Small intestine (tissue), 16 donors: ENCODE measurements at places on chromosomes 3 and 15. TPM values are rescaled to one million over a fixed set of nuclear protein-coding genes. Genes with fewer than 3 reads are reported as not detected.

DNA sequence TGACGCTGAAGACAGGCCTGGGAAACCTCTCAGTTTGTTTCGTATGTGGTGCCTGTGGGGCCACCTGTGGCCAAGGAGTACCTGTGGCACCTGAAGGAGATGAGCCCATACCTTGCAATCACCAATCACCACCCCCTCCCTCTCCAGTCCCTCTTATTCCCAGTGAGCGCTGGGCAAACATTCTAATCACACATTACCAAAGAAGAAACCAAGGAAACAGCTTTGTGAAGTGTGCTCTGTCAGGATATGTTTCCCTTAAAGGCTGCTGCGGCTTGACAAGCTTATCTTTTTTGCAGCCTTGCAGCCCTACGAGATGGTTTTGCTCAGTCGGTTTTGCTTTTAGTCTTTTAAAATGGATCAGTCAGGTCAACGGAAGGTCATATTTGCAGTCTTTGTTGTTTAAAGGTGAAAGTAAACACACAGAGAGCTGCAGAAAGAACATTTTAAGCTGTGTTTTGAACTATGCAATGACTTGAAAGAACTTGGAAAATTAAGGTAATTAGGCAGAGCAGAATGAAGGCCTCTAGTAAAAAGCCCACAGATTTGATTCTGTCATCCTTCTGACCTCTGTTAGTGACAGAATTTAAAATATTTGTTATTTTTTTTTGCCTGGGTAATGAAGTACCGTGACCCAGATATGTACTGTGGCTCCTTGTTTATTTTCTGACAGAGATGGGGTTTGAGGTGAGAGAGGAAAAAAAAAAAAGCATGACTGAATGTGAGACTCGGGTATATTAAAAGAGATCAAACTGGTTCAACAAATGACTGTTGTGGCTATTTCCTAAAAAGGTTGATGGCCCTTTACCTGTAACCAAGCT is 461.4 kb downstream of the NSUN3 start:
- H3K36me3 ChIP-seq, result no peaks in the 10 kb centered on the region
- H3K27me3 ChIP-seq, result no peaks in the 10 kb centered on the region
- DNase-seq, result peak; percentile 27
- no peaks in the 10 kb centered on the region for H3K4me1 ChIP-seq
- H3K4me3 ChIP-seq, result no peak overlapping the region

DNA sequence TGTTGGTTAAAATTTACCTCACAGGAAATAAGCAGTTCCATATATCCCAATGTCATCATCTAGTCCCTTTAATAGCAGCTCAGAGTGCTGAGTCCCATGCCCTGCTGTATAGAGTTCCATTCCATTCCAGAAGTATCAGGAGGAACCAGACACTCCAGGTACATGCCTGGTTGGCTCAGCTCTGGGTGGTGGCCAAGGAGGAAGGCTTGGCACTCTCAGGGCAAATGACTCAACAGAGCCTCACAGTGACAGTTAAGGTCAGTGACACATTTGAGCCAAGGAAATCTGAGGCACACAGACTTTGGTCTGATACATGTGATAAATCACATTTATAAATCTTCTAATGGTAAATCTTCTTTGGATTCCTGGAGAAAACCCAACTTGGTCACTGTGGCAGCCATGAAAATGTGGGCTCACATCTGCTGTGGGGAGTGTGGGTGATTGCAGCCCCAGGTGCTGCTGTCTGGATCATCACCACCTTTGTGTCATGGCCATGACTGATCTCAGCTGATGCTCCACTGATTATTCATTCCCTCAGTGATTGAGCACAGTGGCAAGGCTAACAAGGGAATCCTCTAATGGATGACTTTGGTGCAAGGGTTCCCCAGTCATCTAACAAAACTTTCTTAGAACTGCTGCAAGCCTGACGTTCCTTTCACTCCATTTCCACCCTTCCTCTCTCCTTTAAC is 9.3 kb downstream of the HHLA2 start:
- no peaks in the 10 kb centered on the region for H3K27me3 ChIP-seq
- H3K27ac ChIP-seq, result peak overlapping the region; percentile 53
- H3K4me3 ChIP-seq, result no peak overlapping the region
- no peaks in the 10 kb centered on the region for H3K4me1 ChIP-seq
- no peak for DNase-seq

DNA sequence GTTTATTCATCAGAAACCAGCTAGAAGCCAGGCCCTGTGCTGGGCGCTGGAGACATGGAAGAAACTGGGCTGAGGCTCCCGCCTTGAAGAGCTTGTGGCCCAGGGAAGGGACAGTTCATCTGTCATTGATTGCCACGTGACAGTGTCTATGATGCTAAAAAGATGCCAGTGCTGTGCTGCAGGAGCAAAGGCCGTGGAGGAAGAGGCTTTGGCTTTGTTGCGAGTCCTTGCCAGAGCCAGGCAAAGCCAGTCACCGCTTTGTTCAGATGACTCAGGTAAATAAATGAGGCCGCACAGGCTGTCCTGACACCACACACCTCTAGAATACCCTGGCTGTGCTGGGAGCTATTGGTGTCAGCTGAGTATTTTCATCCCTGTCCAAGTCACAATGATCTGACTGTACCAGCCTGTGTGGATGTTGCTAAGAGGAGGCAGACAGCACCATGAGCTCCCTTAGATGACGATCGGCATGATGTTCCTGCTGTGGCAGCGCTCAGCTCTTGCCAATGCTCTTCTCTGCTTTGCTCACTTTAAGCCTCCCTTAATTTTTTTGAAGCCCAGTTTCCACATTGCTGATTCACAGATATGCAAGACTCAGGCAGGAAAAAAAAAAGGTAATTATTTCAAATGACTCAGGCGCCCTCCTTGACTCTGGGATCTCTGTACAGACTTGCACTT is 77.5 kb downstream of the CCNL1 start:
- peaks cover 1% of the 10 kb centered on the region for H3K4me1 ChIP-seq
- no peak overlapping the region for H3K27ac ChIP-seq
- no peaks in the 10 kb centered on the region for H3K27me3 ChIP-seq
- no peaks in the 10 kb centered on the region for H3K36me3 ChIP-seq
- DNase-seq, result peak; percentile 54

DNA sequence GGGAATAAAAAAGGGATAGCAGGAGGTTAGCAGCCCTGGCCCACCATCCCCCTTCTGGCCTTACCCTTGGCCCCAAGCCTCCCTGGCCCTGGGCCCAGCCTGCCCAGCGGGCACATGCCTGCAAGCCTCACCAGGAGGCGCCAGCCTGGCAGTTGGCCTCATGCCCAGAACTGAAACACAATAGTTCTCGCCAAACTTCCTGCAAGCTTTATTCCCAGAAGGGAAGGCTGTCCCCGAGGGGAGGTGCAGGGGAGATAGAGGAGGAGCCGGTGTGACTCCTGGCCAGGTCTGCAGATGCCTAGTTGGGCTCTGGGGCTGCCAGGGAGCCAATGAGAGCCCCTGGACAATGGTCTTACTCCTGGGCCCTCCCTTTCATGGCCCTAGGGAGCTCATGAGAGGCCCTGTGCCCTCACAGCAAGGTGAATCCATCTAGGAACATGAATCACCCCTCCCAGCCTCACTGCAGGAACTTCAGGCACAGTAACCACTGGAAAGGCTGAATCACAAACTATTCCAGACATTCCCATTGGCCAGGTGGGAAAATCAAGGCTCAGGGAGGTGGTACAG is 4.0 kb downstream of the CCDC33 start:
- H3K27me3 ChIP-seq, result no peaks in the 10 kb centered on the region
- DNase-seq, result peak; percentile 86
- H3K36me3 ChIP-seq, result no peaks in the 10 kb centered on the region
- H3K27ac ChIP-seq, result no peak overlapping the region
- H3K4me3 ChIP-seq, result no peak overlapping the region

DNA sequence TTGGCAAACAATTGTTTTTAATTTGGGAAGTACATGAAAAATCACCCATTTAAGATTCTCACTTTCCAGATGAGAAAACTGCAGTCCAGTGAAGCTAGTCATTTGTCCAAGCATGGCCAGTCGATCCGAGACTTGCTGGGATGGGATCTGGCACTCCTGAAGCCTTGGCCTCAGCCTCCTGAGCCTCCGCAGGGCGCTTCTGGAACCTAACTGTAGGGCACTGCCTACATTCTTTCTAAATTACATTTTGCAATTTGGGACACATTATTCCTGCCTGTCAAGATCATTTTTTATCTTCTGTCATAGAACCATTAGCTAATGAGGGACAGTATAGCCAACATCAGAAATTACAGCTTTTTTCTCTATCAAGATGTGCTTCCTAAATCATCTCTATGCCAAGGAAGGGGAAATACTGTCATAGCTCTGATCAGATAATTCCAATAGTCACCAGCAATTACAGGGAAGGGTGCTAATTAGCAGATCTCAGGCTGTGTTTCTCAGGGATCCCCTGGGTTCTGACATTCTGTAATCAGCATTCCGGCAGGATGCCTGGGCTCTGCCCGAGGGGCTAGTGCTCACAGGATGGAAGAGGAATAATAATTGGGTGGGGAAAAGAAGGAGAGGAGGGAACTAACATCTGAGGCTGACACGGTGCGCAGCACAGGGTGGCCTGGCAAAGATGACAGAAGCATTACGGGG is 28.3 kb downstream of the ANAPC13 start:
- no peak for DNase-seq
- no peaks in the 10 kb centered on the region for H3K4me1 ChIP-seq
- no peak overlapping the region for H3K27ac ChIP-seq

DNA sequence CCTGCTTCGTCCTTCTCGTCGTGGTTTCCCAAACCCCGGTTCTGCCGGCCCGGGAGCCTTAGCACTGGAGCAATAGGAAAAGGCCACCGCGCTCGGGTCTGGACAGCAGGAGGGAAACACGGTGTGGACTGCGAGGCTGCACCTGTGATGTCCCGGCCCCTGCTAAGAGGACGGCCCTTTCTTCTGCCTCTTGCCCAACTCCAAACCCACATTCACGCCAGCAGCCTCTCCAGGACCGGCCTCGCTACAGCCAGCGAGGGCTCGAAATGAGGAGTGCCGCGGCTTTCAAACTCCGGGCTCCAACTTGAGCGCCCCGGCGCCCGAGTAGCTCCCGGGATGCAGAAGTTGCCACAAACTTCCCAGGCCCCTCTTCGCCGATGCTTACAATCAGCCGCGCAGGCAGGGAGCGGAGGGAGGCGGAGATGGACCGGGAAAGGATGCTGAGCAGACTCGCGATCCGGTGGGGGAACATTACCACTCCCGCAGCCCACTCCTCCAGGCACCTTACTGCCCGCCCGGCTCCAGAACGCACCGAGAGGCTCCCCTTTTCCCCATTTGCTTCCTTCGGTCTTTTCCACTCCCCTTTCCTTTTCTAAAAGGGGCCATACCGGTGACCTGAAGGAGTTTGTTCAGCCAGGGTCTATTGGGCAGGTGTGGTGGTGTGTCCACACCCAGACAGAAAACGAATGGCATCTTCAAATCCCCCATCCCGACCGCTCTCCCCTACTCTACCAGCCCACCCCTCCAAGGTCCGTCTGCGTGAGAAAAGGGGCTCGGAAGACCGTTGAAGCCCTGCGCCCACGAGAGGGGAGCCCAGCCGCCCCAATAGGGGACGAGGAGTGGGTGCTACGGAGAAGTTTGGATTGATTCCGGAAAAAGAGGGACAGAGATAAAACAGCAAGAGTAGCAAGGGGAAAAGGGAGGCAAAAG is 18.8 kb upstream of the SATB1 start:
- peak overlapping the region; percentile 16 for H3K27ac ChIP-seq
- DNase-seq, result peak; percentile 47
- no peaks in the 10 kb centered on the region for H3K36me3 ChIP-seq
- peaks cover 2% of the 10 kb centered on the region for H3K27me3 ChIP-seq
- H3K4me3 ChIP-seq, result peak overlapping the region; percentile 56

DNA sequence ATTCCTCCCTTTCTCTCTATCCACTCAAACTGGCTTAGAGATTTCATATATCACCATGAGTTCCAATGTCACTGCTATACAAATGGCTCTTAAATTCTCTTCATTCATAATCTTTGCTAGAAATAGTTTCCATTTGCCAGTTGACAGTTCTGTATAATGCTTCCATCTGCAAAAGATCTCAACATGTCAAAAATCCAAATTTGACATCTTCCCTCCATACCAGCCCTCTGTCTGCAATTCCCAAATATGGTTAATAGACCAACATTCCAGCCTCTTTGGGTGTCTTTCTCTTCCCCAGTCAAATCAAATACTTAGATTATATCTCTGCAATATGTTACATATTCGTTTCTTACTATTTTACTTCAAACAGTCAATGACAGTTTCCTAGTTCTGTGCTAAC is 64.2 kb upstream of the SERPINI2 start:
- H3K4me1 ChIP-seq, result no peaks in the 10 kb centered on the region
- H3K27me3 ChIP-seq, result no peaks in the 10 kb centered on the region
- no peak for DNase-seq

- peak overlapping the region; percentile 81 for H3K27ac ChIP-seq
- H3K36me3 ChIP-seq, result no peaks in the 10 kb centered on the region
- peaks cover 12% of the 10 kb centered on the region for H3K4me1 ChIP-seq
- no peak overlapping the region for H3K4me3 ChIP-seq
- DNase-seq, result peak; percentile 66
Observed at GRCh38 chr15:62109982-62110851, 43.4 kb downstream of the C2CD4A start.

- H3K36me3 ChIP-seq, result no peaks in the 10 kb centered on the region
- H3K4me1 ChIP-seq, result no peaks in the 10 kb centered on the region
- no peaks in the 10 kb centered on the region for H3K27me3 ChIP-seq
- no peak overlapping the region for H3K27ac ChIP-seq
Observed at GRCh38 chr3:183437666-183438564, 9.5 kb upstream of the MCF2L2 start.

GRCh38 chr3:71469138-71469435 is 114.4 kb downstream of the FOXP1 start:
- no peak overlapping the region for H3K27ac ChIP-seq
- peaks cover 4% of the 10 kb centered on the region for H3K36me3 ChIP-seq
- no peaks in the 10 kb centered on the region for H3K27me3 ChIP-seq
- no peaks in the 10 kb centered on the region for H3K4me1 ChIP-seq
- no peak for DNase-seq

GRCh38 chr3:16741103-16741758 is 136.0 kb upstream of the DAZL start:
- H3K36me3 ChIP-seq, result no peaks in the 10 kb centered on the region
- no peaks in the 10 kb centered on the region for H3K4me1 ChIP-seq
- no peak overlapping the region for H3K27ac ChIP-seq
- H3K4me3 ChIP-seq, result no peak overlapping the region
- DNase-seq, result no peak

GRCh38 chr15:96073908-96074307 is 256.6 kb upstream of the NR2F2 start:
- no peak overlapping the region for H3K27ac ChIP-seq
- no peaks in the 10 kb centered on the region for H3K36me3 ChIP-seq
- H3K27me3 ChIP-seq, result no peaks in the 10 kb centered on the region

Gene STT3B
- 30.2 TPM for polyA plus RNA-seq

Gene MST1R
- polyA plus RNA-seq, result 50.3 TPM

Gene CASR
- polyA plus RNA-seq, result 0.19 TPM

Gene IL5RA
- polyA plus RNA-seq, result 0.81 TPM

Gene SLC28A1
- 64.6 TPM for polyA plus RNA-seq

Gene DUT
- 92.2 TPM for polyA plus RNA-seq
